Activated CD8-positive, alpha-beta memory T cell treated with anti-CD3 and anti-CD28 coated beads, Interleukin-2, amount 10 ng/mL, durations not matched to agents 7 days and 5 days (primary cell): ENCODE measurements at places on chromosomes 11 and 22. TPM values are rescaled to one million over a fixed set of nuclear protein-coding genes. Genes with fewer than 3 reads are reported as not detected.

- no peaks in the 10 kb centered on the region for H3K36me3 ChIP-seq
- H3K27ac ChIP-seq = no peak overlapping the region
- no peaks in the 10 kb centered on the region for H3K4me1 ChIP-seq
- H3K27me3 ChIP-seq = no peaks in the 10 kb centered on the region
These were observed 142.0 kb upstream of the BDNF start for GRCh38 chr11:27842290-27842689.

DNA sequence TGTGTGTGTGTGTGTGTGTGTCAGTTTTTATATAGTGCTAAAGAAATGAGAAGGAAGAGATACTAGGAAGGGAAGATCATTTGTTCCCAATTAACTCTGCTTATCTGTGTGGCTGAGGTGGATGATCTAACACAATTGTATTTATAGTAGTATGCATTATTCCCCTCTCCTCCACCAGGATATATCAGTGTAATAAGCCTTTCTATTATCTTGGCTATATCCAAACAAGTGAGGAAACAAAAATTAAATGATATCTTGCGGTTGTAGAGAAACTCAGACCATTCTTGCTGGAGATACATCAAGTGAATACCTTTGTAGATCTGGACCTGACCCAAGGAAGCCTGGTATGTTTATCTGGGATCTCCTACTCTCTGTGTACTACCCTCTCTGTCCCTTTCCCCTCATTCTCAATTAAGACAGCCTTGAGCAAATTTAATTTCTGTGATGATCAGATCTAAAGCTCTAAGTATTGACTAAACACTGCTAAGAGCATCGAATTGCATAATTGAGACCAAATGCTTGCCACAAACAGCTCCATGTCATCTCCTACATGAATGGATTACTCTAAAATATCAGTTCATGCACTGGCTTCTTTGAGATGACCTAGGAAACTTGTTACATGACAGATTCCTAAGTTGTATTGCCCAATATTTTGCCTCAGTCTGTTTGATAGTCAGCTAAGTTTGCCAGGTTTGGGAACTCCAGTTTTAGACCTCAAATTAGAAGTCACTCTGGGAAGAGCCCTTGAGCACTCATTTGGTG lies 185.3 kb upstream of the CTSC start:
- no peaks in the 10 kb centered on the region for H3K4me1 ChIP-seq
- no peak overlapping the region for H3K4me3 ChIP-seq
- H3K36me3 ChIP-seq = no peaks in the 10 kb centered on the region

DNA sequence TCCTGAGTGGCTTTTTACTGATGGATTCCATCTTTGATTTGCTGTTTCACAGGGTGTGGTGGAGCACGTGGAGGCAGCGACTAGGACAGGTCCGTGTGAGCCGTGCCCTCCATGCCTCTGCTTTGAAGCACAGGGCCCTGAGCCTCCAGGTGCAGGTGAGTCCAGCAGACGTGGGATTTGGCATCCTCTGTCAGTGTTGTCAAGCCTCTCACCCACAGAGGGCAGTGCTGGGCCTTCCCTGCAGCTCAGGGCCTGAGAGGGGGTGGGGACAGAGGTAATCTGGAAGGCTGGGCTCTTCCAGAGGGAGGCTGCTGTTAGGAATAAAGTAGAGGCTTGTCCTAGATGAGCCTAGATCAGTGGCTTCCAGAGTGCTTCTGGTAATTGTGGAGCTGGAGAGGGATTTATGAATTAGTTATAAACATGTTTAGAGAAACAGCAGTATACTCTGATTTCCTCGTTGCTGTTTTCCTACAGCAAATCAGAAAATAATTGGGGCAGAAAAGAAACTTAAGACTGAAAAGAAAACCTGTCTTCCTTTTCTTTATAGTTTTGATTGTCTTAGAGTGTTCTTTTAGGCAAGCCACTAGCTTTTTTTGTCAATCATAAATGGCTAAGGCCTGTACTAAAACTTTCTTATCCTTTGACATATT lies 65.0 kb downstream of the SFI1 start:
- no peak overlapping the region for H3K4me3 ChIP-seq
- H3K27ac ChIP-seq = peak overlapping the region; percentile 45
- peak; percentile 69 for DNase-seq
- H3K27me3 ChIP-seq = no peaks in the 10 kb centered on the region
- peaks cover 2% of the 10 kb centered on the region for H3K4me1 ChIP-seq
- peaks cover 29% of the 10 kb centered on the region for H3K36me3 ChIP-seq

DNA sequence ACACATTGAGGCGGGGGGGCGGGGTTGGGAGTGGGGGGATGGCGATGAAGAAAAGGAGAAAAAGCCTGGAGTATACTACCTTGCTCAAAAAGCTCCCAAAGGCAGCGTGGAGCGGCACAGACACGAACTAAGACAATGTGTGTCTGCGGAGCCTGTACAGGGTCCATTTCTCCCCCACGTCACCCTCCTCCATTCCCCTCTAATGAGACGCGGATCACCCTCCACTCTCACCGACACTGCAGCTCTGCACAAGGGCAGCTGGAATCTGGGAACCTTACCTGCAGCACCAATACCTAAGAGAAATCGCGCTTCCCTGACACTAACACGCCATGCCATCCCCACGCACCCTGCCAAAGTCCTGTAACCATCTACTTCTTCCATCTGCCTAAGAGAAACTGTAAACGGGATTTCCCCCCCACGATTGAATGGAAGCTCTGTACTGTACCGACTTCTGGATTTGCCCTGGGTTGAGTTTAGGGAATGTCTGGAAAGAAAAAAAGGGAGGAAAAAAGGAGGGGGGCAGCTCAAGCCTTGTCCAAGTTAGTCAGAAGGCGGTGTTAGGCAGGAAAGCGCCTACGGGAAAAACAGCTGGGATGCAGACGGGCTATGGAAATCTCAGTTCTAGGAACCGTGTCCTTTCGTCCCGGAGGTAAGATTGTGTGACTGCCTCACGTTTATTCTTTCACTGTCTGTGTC lies 125.7 kb upstream of the C11orf58 start:
- peak overlapping the region; percentile 64 for H3K4me3 ChIP-seq
- peaks cover 14% of the 10 kb centered on the region for H3K4me1 ChIP-seq
- H3K27me3 ChIP-seq = peaks cover 40% of the 10 kb centered on the region
- no peak for DNase-seq

The GGT5 gene
- total RNA-seq = not detected

GRCh38 chr11:129804012-129804411 lies 11.6 kb upstream of the TMEM45B start:
- H3K36me3 ChIP-seq = no peaks in the 10 kb centered on the region
- H3K4me1 ChIP-seq = peaks cover 11% of the 10 kb centered on the region
- H3K4me3 ChIP-seq = no peak overlapping the region
- peaks cover 64% of the 10 kb centered on the region for H3K27me3 ChIP-seq

GRCh38 chr11:33704240-33705002 lies 3.8 kb upstream of the C11orf91 start:
- DNase-seq = no peak
- H3K36me3 ChIP-seq = peaks cover 4% of the 10 kb centered on the region
- no peak overlapping the region for H3K4me3 ChIP-seq
- H3K4me1 ChIP-seq = peaks cover 24% of the 10 kb centered on the region

- DNase-seq = no peak
- no peak overlapping the region for H3K27ac ChIP-seq
- H3K36me3 ChIP-seq = no peaks in the 10 kb centered on the region
- no peaks in the 10 kb centered on the region for H3K4me1 ChIP-seq
- H3K27me3 ChIP-seq = peaks cover 10% of the 10 kb centered on the region
These were observed 10.4 kb upstream of the SEPTIN5 start for GRCh38 chr22:19703869-19704268.

- peaks cover 10% of the 10 kb centered on the region for H3K36me3 ChIP-seq
- H3K4me1 ChIP-seq = peaks cover 46% of the 10 kb centered on the region
- no peak for DNase-seq
- no peak overlapping the region for H3K27ac ChIP-seq
These were observed 7.7 kb downstream of the TBC1D22A start for GRCh38 chr22:46770151-46770641.

DNA sequence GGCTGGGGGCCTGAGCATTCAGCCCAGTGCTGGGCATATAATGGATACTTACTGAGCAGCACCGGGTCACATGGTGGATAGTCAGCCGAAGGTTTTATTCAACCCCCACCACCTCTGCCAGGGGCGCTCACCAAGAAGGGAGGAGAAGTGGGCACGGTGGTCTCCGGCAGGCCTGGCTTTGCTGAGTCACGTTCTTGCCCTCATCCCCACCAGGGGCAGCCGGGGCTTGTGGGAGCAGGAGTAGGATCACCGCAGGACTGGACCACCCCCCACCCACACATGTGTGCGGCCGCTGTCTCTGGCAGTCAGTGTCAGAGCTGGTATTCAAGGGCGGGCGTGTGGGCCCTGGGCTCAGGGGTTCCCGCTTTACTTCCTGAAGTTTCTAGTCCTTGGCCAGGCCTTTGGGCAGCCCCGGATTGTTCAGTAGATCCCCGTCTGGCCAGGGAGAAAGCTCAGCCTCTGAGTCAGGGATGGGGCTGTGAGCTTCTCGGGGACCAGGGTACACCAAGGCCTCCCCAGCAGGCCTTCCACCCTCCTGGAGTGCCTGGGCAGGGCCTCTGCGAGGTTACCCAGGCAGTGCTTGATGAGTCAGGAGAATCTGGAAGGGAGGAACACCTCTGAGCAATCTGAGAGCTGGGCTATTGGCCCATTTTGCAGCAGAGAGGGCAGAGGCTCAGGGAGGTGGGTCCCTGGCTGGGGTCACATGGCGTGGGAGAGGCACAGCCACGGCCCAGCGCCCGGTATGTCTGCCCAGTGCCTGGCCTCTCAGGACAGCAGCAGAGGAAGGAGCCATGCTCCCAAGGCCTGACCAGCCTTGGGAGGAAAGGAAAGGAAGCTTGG lies 60.6 kb downstream of the RTL6 start:
- no peak overlapping the region for H3K27ac ChIP-seq
- no peak overlapping the region for H3K4me3 ChIP-seq
- no peaks in the 10 kb centered on the region for H3K36me3 ChIP-seq
- DNase-seq = no peak

DNA sequence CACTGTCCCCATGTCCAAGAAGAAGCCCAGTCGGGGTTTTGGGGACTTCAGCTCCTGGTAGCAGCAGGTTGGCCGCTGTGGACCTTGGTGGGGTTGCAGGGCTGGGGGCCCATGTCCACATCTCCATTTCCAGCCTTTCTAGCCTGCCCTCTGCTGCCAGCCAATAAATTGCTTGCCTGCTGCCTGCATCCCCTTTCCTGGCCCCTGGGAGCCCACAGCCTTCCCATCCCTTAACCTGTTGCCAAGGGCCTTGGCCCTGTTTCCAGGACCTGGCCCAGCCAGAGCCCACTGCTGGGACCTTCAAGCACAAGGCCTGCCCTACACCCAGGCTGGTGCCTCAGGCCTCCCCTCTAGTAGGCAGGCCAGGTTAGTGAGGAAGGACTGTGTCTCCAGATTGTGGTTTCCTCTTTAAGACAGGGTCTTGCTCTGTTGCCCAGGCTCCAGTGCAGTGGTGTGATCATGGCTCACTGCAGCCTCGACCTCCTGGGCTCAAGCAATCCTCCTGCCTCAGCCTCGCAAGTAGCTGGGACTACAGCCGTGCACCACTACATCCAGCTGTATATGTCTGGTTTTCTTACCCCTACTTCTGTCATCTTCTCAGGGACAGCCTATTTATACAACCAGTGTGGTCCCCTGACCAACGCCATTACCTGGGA lies 29.7 kb downstream of the PPIL2 start:
- H3K4me3 ChIP-seq = no peak overlapping the region
- peak overlapping the region; percentile 28 for H3K27ac ChIP-seq
- H3K27me3 ChIP-seq = no peaks in the 10 kb centered on the region
- DNase-seq = no peak
- peaks cover 13% of the 10 kb centered on the region for H3K36me3 ChIP-seq
- peaks cover 2% of the 10 kb centered on the region for H3K4me1 ChIP-seq

The KCNJ5 gene
- not detected for total RNA-seq

DNA sequence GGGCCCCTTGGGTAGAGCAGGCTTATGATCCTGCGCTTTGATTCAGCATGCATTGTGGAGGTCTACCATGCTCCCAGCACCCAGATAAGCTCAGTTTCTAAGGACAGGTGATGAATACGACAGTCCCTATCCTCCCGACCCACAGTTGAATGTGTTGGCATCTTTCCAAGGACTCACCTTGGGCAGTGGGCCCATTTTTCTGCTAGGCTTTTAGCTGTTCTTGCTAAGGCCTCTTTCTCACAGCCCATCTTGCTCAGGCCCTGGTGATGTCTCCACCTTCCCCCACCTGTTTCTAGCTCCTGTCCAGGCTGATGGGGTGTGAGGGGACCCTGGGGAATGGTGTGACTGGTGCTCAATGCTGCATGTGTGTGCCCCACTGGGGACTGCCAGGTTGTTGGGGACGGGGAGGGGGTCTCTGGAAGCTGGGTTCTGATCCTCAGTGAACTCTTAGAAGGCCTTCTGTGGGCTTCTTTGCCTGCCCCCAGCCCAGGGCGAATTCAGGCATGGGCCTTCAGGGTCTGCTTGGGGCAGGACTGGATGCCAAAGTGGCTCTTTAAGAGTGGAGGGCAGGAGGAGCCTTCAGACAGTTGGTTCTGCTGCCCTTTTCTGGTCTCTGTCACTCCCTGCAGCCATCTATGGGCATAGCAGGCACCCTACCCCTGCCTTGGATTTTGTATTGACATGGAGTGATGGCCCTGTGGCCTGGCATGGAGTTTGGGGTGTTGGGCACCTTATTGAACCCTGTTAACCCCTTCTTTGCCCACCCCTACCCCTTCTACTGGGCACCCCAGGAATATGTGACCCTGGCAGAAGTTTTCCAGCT lies 33.1 kb downstream of the PHLDB1 start:
- peaks cover 3% of the 10 kb centered on the region for H3K27me3 ChIP-seq
- no peak for DNase-seq
- H3K27ac ChIP-seq = no peak overlapping the region

The RIC3 gene
- total RNA-seq = 7.4 TPM

GRCh38 chr11:47156333-47156732 lies 20.3 kb downstream of the ARFGAP2 start:
- no peak overlapping the region for H3K4me3 ChIP-seq
- no peak for DNase-seq
- peaks cover 32% of the 10 kb centered on the region for H3K4me1 ChIP-seq

DNA sequence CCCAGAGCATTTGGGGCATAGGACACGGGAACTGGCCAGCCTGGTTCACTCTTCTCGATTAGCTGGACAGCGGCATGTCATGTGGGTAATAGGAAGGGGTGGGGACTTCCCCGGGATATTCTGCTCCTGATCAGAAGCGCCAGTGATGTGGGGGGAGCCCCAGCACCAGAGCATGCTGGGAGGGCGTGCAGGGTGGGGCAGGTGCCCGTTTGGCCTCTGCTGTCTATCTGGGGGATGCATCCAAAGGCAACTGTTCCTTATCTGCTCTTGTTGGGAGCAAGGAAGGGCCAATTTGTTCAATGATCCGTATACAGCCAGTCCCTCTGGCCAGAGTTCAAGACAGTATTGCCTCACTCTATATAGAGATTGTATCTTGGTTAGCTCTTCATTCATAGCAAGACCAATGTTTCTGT lies 43.6 kb downstream of the PPARA start:
- H3K4me1 ChIP-seq = peaks cover 17% of the 10 kb centered on the region
- H3K36me3 ChIP-seq = peaks cover 4% of the 10 kb centered on the region
- no peak overlapping the region for H3K27ac ChIP-seq
- H3K27me3 ChIP-seq = no peaks in the 10 kb centered on the region

GRCh38 chr11:120511820-120512738 lies 531 bp downstream of the GRIK4 start:
- no peaks in the 10 kb centered on the region for H3K36me3 ChIP-seq
- no peaks in the 10 kb centered on the region for H3K4me1 ChIP-seq
- DNase-seq = no peak
- no peak overlapping the region for H3K4me3 ChIP-seq
